Activated naive CD8-positive, alpha-beta T cell treated with anti-CD3 and anti-CD28 coated beads for 36 hours (primary cell): ENCODE measurements at places on chromosomes 13 and 19. TPM values are rescaled to one million over a fixed set of nuclear protein-coding genes. Genes with fewer than 3 reads are reported as not detected.
A peak's percentile ranks its signal among the peaks of the same experiment; 100 is the strongest.

The TMEM238 gene
- 10.1 TPM for total RNA-seq

The ZNF835 gene
- 5.0 TPM for total RNA-seq

DNA sequence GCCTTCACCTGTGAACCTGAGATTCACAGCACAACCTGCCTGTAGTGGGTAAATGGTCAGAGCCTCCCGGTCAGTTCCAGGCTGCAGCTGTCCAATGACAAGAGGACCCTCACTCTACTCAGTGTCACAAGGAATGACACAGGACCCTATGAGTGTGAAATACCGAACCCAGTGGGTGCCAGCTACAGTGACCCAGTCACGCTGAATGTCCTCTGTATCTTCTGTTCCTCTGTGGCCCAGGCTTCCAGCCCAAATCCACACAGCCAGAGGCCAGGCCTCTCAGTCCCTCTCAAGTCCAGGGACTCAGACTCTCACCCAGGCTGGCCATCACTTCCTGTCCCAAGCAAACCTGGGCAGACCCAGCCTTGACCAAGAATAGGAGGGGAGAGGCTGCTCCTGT, 10.8 kb downstream of the CEACAM3 start:
- H3K27ac ChIP-seq, result no peak overlapping the region
- no peak for DNase-seq
- no peak overlapping the region for H3K4me3 ChIP-seq
- no peaks in the 10 kb centered on the region for H3K27me3 ChIP-seq

DNA sequence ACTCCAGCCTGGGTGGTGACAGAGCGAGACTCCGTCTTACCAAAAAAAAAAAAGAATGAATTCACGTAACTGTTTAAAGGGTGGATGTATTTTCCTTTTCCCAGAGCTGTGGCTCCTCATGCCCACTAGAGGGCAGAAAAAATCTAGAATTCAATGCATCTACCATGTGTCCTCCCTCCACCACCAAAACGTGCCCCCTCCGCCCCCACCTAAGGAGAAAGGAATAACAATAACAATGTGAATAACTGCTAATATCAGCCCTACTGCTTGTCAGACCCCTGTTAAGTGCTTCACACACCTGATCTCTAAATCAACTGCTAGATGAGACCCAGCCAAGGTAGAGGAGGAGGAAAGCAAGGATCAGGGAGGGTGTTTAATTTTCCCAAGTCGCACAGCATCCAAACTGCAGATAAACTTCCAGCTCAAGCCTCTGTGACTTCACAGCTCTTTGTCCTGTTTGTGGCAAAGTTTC, 20.2 kb upstream of the PNMA8B start:
- peaks cover 26% of the 10 kb centered on the region for H3K4me1 ChIP-seq
- peaks cover 12% of the 10 kb centered on the region for H3K27me3 ChIP-seq
- H3K4me3 ChIP-seq, result no peak overlapping the region
- H3K27ac ChIP-seq, result peak overlapping the region; percentile 40
- peak; percentile 28 for DNase-seq

DNA sequence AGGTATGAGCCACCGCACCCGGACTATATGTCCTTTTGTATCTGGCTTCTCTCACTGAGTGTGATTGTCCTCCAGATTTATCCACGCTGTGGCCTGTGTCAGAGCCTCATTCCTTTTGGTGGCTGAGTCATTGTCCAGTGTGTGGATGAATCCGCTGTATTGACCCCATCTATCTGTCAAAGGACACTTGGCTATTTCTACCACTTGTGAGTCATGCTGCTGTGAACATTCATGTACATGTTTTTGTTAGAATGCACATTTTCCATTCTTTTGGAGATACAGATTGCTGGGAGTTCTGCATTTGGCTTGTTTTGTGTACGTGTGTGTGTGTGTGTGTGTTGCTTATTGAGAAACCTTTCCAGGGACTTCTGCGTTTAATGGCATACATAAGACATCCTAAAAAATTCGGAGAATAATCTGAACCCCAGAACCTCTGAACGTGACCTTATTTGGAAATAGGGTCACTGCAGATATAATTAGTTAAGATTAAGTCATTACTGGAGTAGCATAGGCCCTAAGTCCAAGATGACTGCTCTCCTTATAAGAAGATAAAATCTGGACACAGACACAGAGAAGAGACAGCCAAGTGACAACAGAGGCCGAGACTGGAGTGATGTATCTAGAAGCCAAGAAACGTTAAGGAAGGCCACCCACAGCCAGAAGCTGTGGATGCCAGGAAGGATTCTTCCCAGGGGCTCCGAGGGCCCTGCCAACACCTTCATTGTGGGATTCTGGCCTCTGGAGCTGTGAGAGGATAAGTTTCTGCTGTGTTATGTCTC, 4.9 kb upstream of the GIPC3 start:
- no peaks in the 10 kb centered on the region for H3K4me1 ChIP-seq
- peaks cover 1% of the 10 kb centered on the region for H3K36me3 ChIP-seq
- H3K27me3 ChIP-seq, result no peaks in the 10 kb centered on the region

The GPALPP1 gene
- total RNA-seq, result 32.2 TPM

DNA sequence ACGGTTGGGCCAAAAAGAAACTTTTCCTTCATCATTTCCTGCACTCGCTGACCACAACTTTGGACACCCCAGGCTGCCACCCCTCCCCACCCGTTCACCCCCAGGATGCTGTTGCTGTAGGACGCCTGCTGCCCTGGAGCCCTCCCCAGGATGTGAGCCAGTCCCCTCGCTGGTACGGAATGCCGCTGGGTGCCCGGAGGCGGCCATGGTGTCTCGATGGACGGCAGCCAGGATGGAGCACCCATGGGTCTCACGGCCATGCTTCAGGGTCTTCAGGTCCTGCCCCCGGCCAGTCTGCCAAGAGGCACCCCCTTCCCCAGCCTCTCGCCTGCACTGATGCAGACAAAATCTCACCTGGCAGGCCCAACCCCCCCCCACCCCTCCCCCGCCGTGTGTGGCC, 15.4 kb upstream of the CSNK1G2 start:
- H3K27ac ChIP-seq, result no peak overlapping the region
- H3K36me3 ChIP-seq, result peaks cover 1% of the 10 kb centered on the region
- H3K4me1 ChIP-seq, result peaks cover 15% of the 10 kb centered on the region
- H3K27me3 ChIP-seq, result no peaks in the 10 kb centered on the region
- H3K4me3 ChIP-seq, result no peak overlapping the region
- DNase-seq, result no peak

DNA sequence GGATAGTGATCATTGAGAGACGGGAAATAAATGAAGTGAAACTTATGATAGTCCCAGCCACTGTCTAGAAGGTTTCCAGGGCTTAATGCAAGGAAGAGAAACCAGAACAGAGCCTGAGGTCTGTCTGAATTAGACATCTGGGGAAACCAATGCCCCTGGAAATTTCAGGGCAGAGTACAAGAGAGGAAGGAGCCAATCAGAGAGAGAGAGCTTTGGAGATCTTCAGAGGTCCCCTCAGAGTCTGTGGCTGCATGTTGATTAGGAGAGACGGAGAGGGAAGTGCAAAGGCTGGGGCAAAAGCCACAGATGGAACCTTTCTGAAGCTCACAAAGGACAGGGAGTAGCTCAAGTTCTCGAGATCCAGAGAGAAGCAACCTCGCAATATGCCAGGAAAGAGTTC, 378.0 kb downstream of the DNAJC15 start:
- no peak for DNase-seq
- peaks cover 4% of the 10 kb centered on the region for H3K4me1 ChIP-seq
- no peaks in the 10 kb centered on the region for H3K36me3 ChIP-seq
- H3K4me3 ChIP-seq, result no peak overlapping the region
- H3K27ac ChIP-seq, result no peak overlapping the region

GRCh38 chr13:75744127-75744526, 108.0 kb downstream of the LMO7 start:
- peaks cover 6% of the 10 kb centered on the region for H3K4me1 ChIP-seq
- no peak overlapping the region for H3K27ac ChIP-seq
- no peak overlapping the region for H3K4me3 ChIP-seq
- H3K27me3 ChIP-seq, result no peaks in the 10 kb centered on the region

- DNase-seq, result no peak
- H3K4me1 ChIP-seq, result peaks cover 10% of the 10 kb centered on the region
- no peaks in the 10 kb centered on the region for H3K27me3 ChIP-seq
- peaks cover 1% of the 10 kb centered on the region for H3K36me3 ChIP-seq
- H3K4me3 ChIP-seq, result no peak overlapping the region
These were observed 6.2 kb downstream of the RNU6-9 start for GRCh38 chr19:899336-900042.

DNA sequence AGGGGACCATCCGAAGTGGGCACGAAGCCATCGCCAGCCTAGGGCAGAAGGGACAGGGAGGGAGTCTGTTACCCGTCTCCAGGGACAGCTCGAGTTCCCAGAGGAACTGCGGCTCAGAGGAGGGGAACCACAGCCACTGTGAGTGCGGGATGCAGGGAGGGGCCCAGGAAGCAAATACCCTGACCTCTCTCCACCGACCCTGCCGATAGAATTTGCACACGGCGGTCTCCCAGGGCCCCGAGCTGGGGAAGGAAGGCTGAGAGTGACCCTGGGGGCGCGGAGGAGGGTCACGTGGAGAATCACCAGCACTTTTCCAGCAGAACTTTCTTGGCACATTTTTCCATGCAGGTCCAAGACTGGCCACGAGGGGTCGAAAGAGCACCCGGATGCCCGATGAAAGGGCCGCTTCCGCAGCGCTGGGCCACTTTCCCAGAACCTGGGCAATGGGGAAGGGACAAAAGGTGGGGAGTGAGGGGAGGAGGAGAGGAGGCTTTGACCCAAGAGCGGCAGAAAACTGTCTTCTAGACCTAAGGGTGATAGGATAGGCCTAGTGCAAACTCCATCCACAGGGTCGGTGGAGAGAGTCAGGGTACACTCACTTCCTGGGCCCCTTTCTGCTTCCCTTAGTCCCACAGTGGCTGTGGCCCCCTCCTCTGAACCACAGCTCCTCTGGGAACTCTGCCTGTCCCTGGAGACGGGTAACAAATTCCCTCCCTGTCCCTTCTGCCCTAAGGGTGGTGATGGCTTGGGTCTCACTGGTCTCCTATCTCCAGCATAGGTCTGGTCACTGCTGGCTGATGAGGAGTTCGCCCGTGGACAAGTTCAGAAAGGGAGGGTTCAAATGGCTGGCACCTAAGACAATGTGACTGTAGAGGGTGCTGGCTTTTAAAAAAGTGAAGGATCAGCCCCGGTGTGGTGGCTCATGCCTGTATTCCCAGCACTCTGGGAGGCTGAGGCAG, 5.3 kb upstream of the GPR4 start:
- peaks cover 34% of the 10 kb centered on the region for H3K36me3 ChIP-seq
- no peak for DNase-seq
- peaks cover 9% of the 10 kb centered on the region for H3K4me1 ChIP-seq
- peak overlapping the region; percentile 20 for H3K4me3 ChIP-seq
- H3K27me3 ChIP-seq, result peaks cover 12% of the 10 kb centered on the region
- peak overlapping the region; percentile 78 for H3K27ac ChIP-seq
